ENCODE measurements at places on chromosomes 16 and 17.
A peak's percentile ranks its signal among the peaks of the same experiment; 100 is the strongest.

- peak; percentile 90 for DNase-seq
Observed at GRCh38 chr16:29807426-29808218, 1.3 kb downstream of the MAZ start.

GRCh38 chr16:11097787-11098167, 153.4 kb downstream of the CLEC16A start:
- no peak for DNase-seq

DNA sequence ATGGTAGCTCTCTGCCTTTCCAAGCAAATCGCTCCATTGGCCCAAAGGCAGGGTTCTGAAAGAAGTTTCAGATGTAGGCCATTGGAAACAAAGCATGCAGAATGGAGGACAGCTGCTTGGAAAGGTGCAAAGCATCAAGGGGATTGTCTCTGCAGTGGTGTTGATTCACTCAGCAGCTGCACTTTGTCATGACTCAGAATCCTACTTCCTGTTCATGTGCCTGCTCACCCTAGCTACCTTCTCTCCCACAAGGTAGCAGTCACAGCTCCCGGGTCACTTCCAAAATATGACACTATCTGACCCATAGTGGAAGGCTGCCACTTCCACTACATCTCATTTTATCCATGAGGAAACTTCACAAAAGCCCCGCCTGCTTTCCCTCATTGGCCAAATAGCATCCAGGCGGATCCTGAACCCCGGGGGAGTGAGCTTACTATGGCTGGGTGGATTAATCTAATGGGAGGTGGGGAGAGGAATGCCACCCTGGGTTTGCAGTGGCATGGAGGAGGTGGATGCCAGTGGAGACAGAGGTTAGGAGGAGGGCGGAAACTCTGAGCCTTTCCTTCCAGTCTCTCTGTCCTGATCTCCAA, 74.7 kb upstream of the NKD1 start:
- peak; percentile 28 for DNase-seq

DNA sequence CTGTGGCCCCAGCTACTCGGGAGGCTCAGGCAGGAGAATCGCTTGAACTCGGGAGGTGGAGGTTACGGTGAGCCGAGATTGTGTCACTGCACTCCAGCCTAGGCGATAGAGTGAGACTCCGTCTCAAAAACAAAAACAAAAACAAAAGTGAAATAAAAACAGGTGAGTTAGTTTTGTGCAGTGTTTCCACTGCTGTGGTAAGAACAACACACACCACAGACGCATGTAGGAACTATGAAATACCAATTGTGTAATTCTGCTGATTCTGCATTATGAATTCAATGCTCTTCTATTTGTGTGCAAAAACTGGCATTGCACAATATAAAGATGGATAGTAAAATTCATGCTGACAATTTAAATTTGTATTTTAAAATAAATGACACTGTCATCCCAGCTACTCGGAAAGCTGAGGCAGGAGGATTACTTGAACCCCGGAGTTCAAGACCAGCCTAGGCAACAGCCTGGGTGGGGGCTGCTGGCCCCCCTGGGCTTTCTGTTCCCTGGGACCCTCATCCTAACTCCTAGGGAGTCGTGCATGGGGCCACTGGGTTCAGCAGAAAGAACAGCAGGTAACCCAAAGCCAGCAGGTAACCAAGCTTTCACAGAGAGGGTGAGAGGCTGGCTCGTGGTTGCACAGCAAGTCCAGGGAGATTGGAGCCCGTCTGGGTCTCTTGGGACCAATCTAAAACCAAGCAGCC, 10.6 kb upstream of the RHBDF2 start:
- no peak for DNase-seq

- DNase-seq = no peak
Observed at GRCh38 chr16:56916571-56917403, 15.2 kb upstream of the HERPUD1 start.

- no peak for DNase-seq
Observed at GRCh38 chr17:45578516-45579455, 88.3 kb upstream of the PLEKHM1 start.

GRCh38 chr16:78413651-78414050, 314.2 kb downstream of the WWOX start:
- DNase-seq = no peak

- DNase-seq = no peak
Observed at GRCh38 chr17:35184274-35184673, 9.9 kb downstream of the SLC35G3 start.

GRCh38 chr17:46120537-46120936, 72.7 kb downstream of the KANSL1 start:
- DNase-seq = no peak

DNA sequence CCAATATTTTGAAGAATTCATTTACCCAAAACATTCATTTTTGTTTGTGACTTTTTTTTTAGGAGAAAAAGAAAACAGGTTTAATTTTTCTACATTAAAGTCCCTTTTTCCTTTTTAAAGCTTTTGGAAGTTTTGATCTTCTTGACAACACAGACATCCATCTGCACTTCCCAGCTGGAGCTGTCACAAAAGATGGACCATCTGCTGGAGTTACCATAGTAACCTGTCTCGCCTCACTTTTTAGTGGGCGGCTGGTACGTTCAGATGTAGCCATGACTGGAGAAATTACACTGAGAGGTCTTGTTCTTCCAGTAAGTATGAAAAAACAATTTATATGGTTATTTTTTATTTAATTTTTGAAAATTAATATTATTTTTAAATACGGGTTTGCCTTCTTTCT, 37.2 kb downstream of the SIAH1 start:
- no peak for DNase-seq

DNA sequence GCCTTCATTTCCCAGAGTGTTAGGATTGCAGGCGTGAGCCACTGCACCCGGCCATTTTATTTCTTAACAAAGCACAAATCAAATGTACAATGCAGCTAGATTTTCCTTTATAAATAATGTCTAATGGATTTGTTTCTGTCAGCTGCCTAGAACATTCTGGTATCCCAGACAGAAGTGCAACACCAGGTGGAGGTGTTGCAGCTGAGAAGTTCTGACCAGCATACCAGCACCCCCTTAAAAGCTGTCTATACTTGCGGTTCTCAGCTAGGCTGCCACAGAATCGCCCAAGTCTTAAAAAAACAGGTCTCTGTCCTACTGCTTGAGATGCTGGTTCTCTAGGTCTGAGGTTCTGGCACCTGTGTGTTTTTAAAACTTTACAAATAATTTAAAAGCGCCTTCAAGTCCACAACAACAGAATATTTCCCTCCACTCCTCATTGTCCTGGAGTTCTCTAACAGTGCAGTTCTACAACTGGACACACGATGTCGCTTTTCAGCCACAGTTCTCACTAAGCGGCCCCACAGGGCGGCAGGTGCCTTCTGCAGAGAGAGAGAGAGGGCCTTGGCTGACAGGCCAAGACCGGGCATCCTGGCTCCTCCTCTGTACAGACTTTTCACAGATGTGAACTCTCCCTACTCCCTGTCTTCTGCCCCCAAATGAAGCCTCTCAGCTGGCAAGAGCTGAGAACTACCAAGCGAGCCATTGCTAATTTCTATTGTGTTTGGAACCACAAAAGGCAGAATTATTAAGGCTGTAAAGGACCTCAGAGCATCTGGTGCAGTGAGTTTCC, 32.6 kb upstream of the MEOX1 start:
- peak; percentile 78 for DNase-seq

- no peak for DNase-seq
Observed at GRCh38 chr16:7160093-7160492, 172.6 kb upstream of the RBFOX1 start.

DNA sequence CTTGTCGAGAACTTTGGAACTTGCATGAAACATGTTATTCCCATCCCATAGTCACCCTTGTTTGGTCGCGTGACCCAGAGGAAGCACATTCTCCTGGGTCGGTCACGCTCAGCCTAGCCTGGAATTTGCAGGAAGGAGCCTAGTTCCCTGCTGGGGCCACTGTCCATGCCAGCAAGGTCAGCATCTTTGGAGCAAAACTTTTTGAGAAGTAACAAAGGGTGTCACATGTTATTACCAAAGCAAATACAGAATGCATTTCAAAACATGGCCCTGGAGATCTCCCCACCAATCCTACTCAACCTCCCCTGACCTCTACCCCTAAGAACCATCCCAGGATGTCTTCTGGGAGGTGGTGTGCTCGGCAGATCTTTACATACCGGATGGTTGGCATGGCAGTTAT, 26.2 kb upstream of the IRF8 start:
- DNase-seq = no peak

GRCh38 chr16:27571433-27572326, 21.7 kb downstream of the KATNIP start:
- DNase-seq = no peak

DNA sequence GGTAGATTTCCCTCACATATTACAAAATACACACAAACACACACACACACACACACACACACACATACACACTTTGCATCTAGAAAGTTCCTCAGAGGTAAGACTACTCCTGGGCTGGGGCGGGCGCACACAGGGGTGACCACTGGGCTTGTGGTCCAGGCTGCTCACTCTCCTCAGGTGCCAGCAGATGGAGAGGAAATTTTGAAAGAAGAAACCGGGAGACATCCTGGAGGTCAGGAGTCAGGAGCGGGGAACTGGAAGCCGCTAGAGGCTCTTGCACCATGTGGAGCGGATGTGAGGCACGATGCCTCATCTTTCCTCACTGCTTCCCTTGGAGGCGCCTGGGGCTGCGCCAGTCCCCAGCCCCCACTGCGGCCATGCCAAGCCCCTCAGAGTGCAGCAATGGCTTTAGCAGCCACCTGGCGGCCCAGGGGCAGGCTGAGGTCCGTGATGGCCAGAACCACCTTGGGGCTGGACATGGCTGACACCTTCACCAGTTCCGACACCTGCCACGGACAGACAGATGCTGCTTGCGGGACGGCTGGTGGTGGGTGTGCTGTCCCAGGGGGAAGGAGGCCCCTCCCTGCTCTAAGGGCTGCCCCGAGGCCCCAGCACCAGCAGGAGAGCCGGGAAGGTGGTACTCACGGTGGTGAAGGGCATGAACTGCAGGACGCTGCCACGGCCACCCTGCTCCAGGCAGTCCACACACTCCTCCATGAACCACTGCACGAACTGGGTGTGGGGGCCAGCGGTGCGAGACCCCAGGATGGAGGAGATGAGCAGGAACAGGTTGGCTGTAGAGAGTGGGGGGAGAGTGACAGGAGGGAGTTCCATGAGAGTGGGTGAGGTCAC, 4.1 kb downstream of the CSF3 start:
- peak; percentile 60 for DNase-seq

DNA sequence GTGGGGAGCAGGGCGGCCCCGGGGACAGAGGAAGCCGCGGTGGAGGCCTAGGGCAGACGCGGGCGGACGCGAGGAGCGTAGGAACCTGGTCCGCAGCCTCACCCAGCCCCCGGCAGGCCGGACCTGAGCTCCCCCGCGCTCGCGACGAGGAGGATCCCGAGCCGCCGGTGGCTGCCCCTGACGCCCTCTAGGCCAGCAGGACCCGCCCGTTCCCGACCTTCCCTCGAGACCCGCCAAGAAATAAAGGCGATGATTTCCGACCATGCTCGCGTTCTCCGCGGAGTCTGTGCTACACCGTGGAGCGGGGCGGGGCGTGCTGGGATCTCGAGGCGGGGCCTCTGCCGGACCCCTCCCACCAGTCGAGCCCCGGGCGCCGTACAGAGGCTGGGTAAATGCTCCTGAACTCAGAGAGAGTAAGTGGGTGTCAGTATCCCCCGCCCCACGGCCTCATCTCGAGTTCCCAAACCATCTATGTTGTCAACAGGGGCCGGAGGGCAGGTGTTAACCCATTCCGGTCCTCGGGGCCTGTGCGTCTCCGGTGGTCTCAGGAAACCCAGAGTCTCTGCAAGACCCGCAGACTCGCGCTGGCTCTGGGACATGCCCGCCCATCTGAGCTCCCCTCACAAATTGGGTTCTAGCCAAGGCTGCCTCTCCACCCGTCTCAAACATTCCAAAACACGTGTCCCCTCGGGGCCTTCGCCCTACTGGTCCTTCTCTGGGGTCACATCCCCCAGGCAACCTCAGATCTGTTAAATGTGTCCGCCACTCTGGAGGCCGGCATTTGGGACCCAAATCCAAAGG, 13.7 kb downstream of the SYCE1L start:
- DNase-seq = no peak

DNA sequence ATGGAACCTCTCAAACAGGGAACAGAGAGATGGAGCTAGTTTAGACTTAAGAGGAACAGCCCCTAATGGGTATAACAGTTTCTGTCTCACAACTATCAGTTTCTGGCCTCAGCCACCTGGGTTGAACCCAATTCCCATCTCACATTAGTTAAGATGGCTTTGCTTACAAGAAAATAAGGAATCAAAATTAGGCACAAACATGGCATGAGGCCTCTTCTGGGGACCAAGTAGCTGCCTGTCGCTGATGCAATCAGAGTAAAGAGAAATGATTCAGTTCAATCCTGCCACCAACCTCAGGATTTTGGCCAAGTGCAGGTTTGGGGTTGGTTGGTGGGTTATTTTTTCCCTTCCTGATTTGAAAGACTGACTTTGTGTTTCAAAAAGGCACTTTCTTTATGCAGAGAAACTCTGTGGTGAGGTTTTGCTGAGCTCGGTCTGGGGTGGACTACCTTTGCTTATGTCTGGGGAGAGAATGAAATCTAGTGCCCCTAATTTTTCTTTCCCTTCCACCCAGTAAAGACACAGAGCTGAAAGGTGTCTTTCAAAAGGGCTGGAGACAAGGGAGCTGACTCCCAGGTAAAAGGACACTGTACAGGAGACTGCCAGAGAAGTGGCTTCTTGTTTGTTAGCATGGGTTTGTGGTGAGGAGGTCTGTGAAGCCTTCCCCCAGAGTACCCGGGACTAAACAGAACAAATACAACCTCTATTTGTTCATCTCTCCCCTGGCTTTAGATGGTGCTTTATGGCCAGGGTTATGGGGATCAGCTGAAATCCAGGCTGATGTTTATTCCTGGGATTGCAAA, 44.8 kb upstream of the NFAT5 start:
- DNase-seq = peak; percentile 77

GRCh38 chr16:76573281-76573680, 296.1 kb downstream of the CNTNAP4 start:
- no peak for DNase-seq

DNA sequence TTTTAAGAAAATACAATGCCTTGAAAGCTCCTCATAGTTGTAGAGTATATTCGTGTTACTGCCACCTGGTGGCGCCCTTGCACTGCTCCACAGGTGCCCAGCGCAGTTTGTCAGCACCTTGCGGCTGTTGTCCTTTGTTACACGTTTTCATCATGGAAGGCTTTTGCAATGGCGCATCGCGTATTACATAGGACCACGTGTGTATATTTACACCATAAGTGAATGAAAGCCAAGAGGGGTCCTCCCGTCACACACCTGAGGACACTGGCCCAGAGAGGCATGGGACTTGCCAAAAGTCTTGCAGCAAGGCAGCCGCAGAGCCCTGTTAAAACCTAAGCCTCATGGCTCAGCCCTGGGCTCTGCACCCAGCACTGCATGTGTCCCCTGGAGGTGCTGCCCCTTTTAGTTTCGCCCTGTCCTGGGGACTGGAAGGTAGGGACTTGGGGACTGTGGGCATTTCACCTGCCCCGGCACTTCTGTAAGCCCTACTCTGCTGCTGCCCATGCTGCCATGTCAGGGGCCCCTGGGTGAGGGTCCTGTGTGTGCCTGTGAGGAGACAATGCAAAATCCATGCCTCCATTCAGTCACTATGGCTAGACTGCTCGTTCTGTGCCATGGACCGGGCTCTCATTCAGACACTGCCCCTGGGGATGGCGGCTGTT, 24.3 kb downstream of the POLR3E start:
- peak; percentile 63 for DNase-seq
